ENCODE measurements at places on chromosomes 7 and 10.

DNA sequence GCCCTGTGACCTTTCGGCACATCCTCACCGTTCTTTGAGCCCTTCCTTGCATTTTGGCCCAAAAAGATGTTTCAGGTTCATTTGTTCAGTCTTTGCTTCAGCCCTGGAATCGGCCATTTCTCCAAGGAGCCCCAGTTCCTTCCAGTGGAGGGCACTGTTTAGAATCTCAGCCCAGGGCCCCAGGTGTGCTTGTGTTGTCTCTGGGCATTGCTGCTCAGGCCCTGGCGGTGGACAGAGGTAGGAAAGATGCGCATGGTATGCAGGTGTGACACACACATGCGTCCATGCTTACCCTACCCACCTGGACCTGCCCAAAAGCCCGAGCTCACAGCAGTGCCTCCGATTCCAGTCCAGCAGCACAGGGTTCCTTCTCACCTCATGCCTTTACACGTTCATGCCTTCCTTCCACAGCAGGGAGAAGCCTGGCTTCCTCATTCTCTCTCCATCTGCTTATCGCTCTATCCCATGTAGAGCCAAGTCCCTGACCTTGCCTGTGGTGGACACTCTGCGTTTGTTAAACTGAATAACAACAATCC lies 70.6 kb downstream of the LHPP start:
- no peak for DNase-seq

GRCh38 chr7:16905300-16906044 lies 23.7 kb upstream of the AGR3 start:
- no peak for DNase-seq

- no peak for DNase-seq
Measured at GRCh38 chr10:73593812-73594211, 2.7 kb upstream of the USP54 start.

DNA sequence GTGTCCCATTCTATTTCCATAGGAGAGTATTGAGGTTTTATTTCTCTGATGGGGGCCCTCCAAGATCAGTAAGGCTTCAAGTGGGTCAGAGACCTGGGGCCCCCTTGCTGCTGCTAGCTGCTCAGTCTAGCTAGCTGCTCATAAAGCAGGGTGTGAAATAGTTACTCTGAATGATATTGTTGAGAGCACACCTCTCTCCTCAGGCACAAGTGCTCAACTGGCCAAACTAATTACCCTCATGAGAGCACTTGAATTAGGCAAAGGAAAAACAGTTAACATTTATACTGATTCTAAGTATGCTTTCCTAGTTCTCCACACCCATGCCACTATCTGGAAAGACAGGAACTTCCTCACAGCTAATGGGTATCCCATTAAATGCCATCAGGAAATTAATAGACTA lies 5.4 kb upstream of the SFTPA1 start:
- no peak for DNase-seq

DNA sequence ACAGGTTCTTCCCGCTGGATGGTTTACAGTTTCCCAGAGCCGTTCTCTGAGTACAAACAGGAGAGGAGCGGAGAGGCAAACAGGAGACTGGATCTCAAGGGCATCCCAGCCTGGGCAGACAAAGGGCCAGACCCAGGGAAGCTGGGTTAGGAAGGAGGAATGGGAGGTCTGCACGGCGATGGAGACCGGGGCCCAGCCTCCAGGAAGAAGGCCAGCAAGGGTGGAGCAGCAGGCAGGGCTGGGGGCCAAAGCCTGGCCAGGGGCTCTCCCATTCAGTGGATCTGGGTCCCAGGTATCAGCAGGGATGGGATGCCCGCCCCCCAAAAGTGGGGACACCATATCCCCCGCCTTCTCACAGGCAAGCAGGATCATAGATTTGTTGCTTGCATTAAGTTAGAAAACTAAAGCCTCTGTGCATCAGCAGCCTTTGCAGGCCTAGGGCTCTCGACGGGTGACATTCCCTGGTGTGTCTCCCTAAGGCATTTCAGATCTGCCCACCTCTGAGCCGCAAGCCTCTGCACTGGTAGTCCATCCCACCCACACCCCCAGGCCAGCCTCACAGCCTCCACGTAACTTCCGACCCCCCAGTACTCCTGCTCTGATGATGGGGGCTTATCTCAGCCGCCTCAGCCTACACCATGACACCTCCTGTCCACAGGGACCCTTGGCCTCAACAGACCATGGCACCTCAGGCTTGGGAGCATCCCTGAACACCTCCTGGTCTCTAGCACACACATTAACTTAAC lies 59.9 kb downstream of the TNS3 start:
- DNase-seq: no peak

- no peak for DNase-seq
Measured at GRCh38 chr7:114723308-114723707, 198.6 kb upstream of the MDFIC start.

Data from activated CD8-positive, alpha-beta memory T cell treated with anti-CD3 and anti-CD28 coated beads for 24 hours (primary cell).